ENCODE measurements at places on chromosomes 3 and 15. TPM values are rescaled to one million over a fixed set of nuclear protein-coding genes. Genes with fewer than 3 reads are reported as not detected.

The SCAANT1 gene
- not detected for total RNA-seq

The MUC4 gene
- 0.19 TPM for total RNA-seq

The MESP2 gene
- total RNA-seq, result 0.47 TPM

The THBS1 gene
- total RNA-seq, result 377 TPM

The SPATA12 gene
- not detected for total RNA-seq

The IL5RA gene
- total RNA-seq, result 1.1 TPM

The GOLGA6B gene
- total RNA-seq, result not detected

- no peaks in the 10 kb centered on the region for H3K4me1 ChIP-seq
- H3K27ac ChIP-seq, result no peak overlapping the region
- no peaks in the 10 kb centered on the region for H3K36me3 ChIP-seq
- no peak for DNase-seq
- H3K27me3 ChIP-seq, result no peaks in the 10 kb centered on the region
- H3K4me3 ChIP-seq, result no peak overlapping the region
Observed at GRCh38 chr3:130490241-130490640, 26.7 kb upstream of the COL6A6 start.

GRCh38 chr3:195003006-195003892 is 267.7 kb downstream of the XXYLT1 start:
- peaks cover 3% of the 10 kb centered on the region for H3K4me1 ChIP-seq
- no peak overlapping the region for H3K4me3 ChIP-seq
- H3K36me3 ChIP-seq, result no peaks in the 10 kb centered on the region
- DNase-seq, result no peak

DNA sequence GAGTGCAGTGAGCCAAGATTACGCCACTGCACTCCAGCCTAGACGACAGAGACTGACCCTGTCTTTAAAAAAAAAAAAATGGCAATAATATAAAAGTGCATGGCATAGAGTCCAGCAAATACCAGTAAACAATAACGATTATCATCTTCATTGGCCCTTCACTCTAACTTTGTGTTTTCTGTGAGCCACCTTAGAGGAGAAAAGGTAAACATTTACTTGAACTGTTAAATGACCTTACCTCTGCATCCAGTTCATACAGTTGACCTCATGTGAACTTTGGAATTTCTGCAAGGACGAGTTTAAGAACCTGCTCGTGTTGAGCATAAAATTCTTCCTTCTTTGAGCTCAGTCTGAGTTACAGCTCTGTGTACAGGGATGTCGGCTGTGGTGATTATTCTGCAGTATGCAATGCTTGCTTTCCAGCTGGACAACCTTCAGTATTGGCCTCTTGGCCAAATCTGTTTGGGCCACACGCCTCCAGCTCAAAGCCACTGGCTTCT is 56.6 kb downstream of the RLBP1 start:
- H3K36me3 ChIP-seq, result no peaks in the 10 kb centered on the region
- DNase-seq, result peak; percentile 69
- no peak overlapping the region for H3K4me3 ChIP-seq
- no peaks in the 10 kb centered on the region for H3K27me3 ChIP-seq

GRCh38 chr3:81790117-81790516 is 28.7 kb upstream of the GBE1 start:
- H3K27ac ChIP-seq, result no peak overlapping the region
- no peaks in the 10 kb centered on the region for H3K27me3 ChIP-seq
- no peaks in the 10 kb centered on the region for H3K36me3 ChIP-seq
- no peak overlapping the region for H3K4me3 ChIP-seq
- H3K4me1 ChIP-seq, result no peaks in the 10 kb centered on the region

- no peaks in the 10 kb centered on the region for H3K36me3 ChIP-seq
- DNase-seq, result no peak
- H3K27me3 ChIP-seq, result no peaks in the 10 kb centered on the region
- H3K4me3 ChIP-seq, result no peak overlapping the region
- H3K4me1 ChIP-seq, result no peaks in the 10 kb centered on the region
Observed at GRCh38 chr15:65818927-65819562, 27.0 kb upstream of the DENND4A start.

DNA sequence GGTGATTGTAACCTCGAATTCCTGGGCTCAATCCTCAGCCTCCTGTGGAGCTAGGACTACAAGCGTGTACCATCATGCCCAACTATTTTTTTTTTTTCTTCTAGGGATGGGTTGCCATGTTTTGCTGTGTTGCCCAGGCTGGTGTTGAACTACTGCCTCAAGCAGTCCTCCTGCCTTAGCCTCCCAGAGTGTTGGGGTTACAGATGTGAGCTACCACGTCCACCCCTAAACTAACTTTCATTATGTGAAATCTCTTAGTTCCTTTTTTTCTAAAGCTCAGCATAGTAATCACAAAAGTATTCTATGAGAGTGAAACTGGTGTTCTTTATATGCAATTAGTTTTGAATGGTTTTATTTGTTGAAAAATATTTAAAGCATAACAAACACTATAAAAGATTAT is 92.1 kb downstream of the XRN1 start:
- no peaks in the 10 kb centered on the region for H3K27me3 ChIP-seq
- DNase-seq, result no peak
- peaks cover 17% of the 10 kb centered on the region for H3K36me3 ChIP-seq
- no peak overlapping the region for H3K4me3 ChIP-seq
- H3K4me1 ChIP-seq, result no peaks in the 10 kb centered on the region

DNA sequence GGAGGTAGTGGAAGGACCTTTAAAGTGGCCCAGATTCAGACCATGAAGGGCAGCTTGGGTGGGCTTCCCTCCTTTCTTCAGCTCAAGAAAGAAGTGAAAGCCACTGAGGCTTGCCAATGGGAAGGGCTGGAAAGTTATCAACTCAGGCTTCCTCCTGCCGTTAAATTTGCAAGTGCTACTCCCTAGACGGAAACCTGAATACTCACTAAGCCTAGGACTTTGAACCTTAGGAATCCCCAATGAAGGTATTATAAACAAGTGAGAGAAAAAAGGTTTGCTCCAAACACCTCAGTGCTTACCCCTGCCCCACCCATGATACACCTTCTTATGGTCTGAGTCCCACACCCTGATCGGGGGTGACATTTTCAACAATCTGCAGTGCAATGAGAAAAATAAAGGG is 396.4 kb downstream of the SHQ1 start:
- no peak for DNase-seq
- no peaks in the 10 kb centered on the region for H3K36me3 ChIP-seq
- no peak overlapping the region for H3K4me3 ChIP-seq
- H3K27ac ChIP-seq, result no peak overlapping the region
- no peaks in the 10 kb centered on the region for H3K27me3 ChIP-seq

DNA sequence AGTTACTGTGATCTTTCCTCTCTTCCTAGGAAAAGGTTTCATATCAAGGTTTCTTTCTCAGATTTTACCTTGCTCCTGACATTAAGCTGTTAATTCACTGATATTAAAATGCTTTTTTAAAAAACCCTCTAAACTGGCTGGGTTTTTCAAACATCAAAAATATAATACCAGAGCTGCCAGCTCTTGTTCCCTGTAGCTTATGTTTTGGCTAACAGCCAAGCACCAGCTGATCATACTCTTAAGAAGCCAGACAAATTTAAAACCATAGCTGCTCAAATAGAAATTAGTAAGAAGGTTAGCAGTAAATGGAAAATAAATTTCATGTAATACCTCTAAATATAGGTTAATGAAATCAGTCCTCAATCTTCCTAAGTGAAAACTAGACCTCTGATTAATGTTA is 657.5 kb downstream of the GRM7 start:
- no peak overlapping the region for H3K4me3 ChIP-seq
- H3K4me1 ChIP-seq, result no peaks in the 10 kb centered on the region
- no peak overlapping the region for H3K27ac ChIP-seq

DNA sequence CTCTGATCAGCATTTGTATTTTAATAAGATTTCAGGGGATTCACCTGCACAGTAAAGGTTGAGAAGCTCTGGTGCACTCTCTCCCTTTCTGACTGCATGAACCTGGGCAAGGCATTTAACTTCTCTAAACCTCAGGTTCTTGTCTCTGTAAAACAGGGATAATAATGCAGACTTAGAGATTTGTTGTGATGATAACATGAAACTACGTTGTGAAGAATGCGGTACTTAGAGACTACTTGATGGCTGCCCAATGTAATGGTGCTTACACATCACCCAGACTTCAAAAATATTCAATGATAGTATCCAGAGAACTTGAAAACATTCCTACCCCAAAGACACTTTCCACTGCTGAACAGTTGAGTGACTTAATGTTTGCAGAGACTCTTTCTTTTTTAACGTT is 19.8 kb upstream of the TNFSF10 start:
- H3K4me3 ChIP-seq, result no peak overlapping the region
- no peaks in the 10 kb centered on the region for H3K36me3 ChIP-seq
- DNase-seq, result no peak
- no peaks in the 10 kb centered on the region for H3K27me3 ChIP-seq
- H3K27ac ChIP-seq, result peak overlapping the region; percentile 26
- H3K4me1 ChIP-seq, result no peaks in the 10 kb centered on the region

DNA sequence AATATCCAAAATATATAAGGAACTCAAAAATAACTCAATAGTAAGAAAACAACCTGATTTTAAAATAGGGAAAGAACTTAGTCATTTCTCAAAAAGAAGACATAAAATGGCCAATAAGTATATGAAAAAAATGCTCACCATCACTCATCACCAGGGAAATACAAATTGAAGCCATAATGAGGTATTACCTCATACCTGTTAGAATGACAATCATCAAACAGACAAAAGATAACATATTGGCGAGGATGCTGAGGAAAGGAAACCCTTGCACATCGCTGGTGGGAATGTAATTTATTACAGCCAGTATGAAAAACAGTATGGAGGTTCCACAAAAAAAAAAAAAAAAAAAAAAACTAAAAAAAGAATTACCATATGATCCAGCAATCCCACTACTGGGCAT is 38.2 kb downstream of the KPNA1 start:
- H3K4me3 ChIP-seq, result no peak overlapping the region
- H3K4me1 ChIP-seq, result no peaks in the 10 kb centered on the region
- no peak overlapping the region for H3K27ac ChIP-seq
- DNase-seq, result no peak
- no peaks in the 10 kb centered on the region for H3K36me3 ChIP-seq
